ENCODE measurements at places on chromosomes 12 and 14.

DNA sequence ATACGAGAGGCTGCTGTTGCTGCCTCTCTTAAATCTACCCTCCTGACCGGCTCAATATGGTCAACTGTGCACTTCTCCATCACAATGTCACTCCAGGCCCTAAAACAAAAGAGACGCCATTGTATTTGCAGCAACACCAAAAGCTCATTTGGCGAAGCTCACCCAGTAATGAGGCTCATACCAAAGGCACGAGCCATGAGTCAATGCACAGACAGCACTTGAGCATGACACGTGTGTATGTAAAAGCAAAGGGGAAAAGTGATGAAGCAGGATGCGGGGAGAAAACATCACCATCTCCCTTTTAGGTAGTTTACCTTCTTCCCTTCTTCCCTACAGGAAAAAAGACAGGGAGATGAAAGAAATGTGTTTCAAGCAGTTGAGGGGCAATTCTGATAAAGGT lies 150.3 kb downstream of the FOXN3 start:
- DNase-seq = no peak

DNA sequence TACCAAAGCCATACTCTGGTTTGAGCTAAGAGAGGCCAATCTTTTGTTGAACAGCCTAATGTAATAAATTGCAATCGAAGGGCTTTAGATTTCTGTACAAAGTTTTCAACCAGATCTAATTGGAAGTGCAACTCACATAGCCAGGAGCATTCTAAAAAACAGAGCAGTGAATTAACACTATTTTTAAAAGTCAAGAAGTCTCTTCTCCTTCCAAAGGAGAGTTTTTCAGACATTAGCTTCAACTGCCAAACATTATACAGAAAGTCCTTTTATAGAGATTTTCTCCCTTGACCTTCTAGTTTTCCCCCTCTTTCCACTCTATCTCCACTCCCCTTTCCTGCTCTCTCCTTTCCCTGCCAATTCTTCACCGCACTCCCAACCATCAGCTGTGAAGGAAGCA lies 259.6 kb downstream of the NOVA1 start:
- DNase-seq = no peak

DNA sequence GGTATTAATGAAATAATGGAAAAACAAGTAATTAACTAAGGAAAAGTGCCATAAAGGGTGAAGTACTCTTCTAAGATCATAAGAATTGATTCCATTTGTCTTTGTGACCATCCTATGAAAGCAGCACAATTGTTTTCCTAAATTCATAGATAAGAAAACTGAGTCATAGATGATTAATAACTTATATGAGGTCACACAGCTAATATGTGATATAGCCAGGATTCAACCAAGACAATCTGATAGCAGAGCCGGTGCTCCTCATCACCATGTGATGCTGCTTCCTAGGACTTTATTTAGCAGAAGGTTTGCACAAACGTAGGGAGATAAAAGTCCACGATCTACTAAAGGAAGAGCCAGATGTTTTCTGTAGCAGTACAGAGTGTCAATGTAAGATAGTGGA lies 181.5 kb upstream of the SYT1 start:
- DNase-seq = no peak

GRCh38 chr14:103045371-103045869 lies 11.9 kb downstream of the CDC42BPB start:
- DNase-seq = no peak

- DNase-seq = peak; percentile 81
Measured at GRCh38 chr14:22646570-22647254, 2.6 kb upstream of the OR6J1 start.

GRCh38 chr12:104796475-104796862 lies 161.6 kb downstream of the SLC41A2 start:
- DNase-seq = no peak

DNA sequence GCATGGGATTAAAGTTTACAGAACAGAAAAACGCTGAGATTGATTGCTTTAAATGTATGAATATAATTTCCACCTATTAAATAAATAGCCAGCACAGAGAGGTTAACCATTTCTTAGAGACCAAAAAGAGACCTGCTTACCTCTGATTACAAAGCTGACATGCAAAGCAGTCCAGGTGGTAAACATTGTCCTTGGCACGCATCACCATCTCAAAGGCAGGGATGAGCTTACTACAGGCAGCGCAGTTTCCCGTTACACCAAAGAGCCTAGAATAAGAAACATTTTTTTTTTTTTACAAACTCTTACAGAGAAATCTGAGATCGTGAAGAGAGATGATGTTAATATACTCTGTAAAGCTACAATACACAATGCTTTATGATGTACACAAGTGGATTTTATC lies 45.7 kb downstream of the LMO3 start:
- no peak for DNase-seq

DNA sequence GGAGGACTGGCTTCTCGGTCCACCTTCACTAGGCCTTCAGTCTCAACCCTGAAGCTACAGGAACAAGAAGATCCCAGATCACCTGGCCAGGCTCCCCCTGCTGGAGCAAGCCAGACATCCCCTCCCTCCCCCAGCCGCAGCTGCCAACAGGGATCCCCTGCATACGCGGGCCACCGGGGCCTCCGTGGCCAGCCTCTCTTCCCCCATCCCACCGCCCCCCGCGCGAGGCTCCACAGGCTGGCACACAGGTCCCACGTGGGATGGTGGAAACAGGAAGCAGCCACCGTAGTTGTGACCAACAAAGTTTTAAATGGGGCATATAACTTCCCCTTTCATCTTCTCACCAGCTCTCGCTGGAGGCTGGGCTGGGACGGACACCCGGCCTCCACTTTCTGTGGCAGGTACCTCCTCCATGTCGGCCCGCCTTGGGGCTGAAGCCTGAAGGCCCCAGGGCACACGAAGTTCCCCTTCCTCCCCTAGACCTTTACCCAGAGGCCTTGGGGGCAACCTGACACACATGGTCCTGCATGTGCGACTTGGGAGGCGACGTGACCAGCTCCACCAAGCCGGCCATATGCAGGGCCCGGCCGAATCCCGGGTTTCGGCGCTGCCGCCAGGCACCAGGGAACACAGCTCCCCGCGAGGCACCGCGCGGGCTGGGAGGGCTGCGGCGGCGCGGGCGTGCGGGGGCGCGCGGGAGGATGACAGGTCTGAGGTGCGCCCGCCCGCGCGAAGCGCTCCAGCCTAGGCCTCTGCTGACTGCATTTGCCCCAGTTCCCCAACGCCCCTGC lies 44.4 kb upstream of the PNMA1 start:
- peak; percentile 79 for DNase-seq

GRCh38 chr14:102501751-102502315 lies 7.7 kb downstream of the ANKRD9 start:
- no peak for DNase-seq

- no peak for DNase-seq
Measured at GRCh38 chr14:93566065-93566693, 135.4 kb downstream of the UNC79 start.

GRCh38 chr12:31872831-31873604 lies 86.2 kb upstream of the RESF1 start:
- no peak for DNase-seq

- no peak for DNase-seq
Measured at GRCh38 chr12:97375310-97375709, 87.3 kb upstream of the RMST start.

DNA sequence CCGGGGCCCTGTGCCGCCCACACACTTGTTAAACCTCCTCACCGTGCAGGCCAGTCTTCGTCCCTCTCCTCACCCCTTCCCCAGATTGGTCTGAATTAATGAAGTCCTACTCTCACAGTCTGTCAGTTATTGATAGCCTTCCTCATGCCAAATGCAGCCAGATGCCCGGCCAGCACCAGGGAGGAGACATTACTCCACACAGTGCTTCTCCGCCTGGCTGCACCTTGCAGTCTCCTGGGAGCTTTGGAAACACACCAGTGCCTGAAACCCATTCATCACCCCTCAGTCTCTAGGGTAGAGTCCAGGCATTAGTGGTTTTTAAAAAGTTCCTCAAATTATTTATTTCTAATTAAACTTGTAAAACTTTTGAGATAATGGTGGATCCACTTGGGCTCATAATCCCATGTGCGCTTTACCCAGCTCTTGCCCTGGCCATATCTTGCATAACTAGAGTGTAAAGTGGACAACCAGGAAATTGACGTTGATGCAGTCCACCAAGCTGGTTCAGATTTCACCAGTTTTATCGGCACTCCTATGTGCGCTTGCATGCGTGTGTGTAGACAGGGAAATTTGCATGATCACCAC lies 38.2 kb upstream of the TSPAN9 start:
- no peak for DNase-seq

- no peak for DNase-seq
Measured at GRCh38 chr12:4193821-4194220, 79.7 kb upstream of the CCND2 start.

DNA sequence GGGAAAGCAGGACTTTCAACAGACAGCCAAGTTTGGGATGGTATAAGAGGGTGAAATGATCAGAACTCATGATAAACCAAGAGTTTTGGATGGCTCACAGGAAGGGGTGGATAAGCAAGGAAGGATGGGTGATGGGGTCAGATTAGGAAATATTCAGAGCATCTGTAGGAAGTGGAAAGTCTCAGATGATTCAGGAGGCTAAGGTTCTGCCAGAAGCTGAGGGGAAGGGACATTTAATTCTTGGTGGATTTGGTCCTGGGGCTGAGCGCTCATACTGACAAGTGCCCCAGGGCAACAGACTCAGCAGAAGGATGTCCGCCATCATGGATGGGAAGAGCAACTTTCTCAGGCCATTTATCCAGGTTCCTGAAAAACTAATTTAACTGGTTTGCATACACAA lies 28.4 kb upstream of the BDKRB2 start:
- no peak for DNase-seq

- DNase-seq = peak; percentile 34
Measured at GRCh38 chr12:118330421-118331018, 42.2 kb downstream of the TAOK3 start.

DNA sequence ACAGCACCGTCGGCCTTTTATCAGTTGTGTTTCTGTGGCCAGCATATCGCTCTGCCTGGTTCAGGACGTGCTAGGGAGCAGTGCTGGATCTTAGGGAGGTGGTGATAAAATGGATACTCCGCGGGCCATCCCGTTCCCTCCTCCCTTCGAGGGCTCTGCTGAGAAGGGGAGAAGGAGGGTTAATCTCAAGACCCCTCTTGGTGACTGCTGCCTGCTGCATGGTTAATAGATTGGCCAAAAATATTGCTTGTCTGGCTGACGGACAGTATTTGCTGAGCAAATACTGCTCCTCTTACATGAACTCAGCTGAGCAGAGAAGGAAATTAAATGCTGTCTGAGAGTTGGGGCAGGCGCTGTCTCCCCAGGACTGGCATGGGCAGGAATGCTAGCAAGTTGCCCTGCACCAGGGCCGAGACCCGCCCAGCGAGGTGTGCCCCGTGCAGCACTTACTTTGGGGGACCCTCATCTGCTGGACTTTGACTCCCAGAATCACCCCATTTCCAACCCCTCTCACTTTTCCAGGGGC lies 1.2 kb downstream of the FBRSL1 start:
- DNase-seq = no peak

- DNase-seq = no peak
Measured at GRCh38 chr12:16281157-16281556, 3.7 kb upstream of the SLC15A5 start.

DNA sequence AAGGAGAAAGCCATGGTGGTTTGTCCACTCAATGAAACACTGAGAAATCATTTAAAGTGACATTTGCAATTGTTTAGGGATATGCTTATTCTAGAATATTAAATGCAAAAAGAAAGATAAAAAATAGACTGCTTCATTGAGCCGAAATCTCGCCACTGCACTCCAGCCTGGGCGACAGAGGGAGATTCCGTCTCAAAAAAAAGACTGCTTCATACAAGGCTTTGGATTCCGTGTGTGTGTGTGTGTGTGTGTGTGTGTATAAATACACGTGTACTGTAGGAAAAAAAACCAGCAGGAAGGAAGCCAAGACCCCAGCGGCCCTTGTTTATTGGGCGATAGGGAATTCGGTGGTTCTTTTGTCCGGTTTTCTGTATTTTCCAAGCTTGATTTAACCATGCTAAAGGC lies 3.2 kb upstream of the ZNF839 start:
- DNase-seq = peak; percentile 6

DNA sequence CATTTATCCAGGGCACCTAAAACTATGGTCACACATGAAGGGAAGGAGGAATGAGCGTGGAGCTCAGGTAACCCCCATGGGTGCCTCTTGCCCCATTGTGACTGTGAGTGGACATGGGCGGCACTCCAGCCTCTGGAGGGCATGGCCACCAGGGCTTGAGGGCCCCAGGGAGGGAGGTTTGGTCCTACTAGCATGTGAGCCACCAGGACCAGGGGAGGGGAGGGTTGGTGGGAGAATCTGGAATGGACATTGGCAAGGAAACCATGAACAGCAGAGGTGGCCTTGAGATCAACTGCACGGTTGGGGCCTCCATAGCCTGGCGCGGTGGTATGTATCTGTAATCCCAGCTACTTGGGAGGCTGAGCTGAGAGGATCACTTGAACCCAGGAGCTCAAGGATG lies 623.6 kb downstream of the AACS start:
- DNase-seq = no peak

Data from LoVo (cell line).